NCI-H526 (cell line): ENCODE measurements at places on chromosomes 3 and 15.

GRCh38 chr3:22609139-22609538, 594.0 kb upstream of the UBE2E2 start:
- no peak for DNase-seq

DNA sequence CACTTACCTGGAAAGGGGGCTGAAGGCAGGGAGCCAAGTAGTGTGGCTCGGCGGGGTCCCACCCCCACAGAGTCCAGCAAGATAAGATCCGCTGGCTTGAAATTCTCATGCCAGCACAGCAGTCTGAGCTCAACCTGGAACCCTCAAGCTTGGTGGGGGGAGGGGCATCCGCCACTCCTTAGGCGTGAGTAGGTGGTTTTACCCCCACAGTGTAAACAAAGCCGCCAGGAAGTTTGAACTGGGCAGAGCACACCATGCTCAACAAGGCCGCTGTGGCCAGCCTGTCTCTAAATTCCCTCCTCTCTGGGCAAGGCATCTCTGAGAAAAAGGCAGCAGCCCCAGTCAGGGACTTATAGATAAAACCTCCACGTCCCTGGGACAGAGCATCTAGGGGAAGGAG, 156.3 kb downstream of the KBTBD8 start:
- DNase-seq: no peak

DNA sequence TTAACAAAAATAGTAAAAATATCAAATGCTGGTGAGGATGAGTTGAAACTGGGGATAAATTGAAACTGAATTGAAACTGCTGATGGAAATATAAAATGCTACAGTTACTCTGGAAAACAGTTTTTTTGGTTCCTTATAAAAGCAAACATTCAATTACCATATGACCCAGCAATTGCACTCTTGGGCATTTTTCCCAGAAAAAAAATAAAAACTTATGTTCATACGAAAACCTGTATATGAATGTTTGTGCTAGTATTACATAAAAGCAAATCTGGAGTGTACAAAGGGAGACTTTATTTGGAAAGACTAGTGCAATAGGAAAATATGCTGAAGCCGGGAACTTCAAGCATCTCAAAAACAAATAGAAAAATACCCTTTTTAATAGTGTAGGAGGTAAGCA, 857.9 kb upstream of the CADM2 start:
- no peak for DNase-seq

DNA sequence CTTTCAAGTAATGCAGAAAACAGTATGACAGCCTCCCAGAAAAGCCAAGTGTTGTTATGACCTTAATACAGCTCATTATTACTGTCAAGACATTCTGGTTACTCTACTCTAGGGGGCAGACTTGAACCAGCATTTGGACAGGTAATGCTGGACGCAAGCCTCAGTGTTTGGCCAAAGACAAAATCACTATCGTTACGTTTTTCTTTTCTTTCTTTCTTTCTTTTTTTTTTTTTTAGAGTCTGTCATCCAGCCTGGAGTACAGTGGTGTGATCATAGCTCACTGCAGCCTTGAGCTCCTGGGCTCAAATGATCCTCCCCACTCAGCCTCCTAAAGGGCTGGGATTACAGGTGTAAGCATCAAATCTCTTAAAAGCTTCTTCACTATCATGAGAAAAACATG, 29.4 kb upstream of the TMEM45A start:
- peak; percentile 73 for DNase-seq

DNA sequence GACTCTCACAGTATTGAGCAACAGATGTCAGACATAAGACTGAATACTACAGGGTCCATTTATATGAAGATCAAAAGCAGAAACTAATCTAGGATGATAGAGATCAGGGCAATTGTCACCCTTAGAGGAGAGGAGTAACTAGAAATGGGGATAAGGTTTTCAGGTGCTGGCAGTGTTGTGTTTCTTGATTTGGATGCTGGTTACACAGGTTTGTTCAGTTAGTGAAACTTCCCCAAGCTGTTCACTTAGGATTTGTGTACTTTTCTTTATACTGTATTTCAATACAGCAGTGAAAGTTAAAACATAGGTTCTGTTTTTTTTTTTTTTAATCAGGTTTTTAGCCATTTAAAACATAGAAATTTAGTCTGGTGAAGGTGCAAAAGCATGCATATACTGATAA, 39.1 kb upstream of the CMTM7 start:
- DNase-seq: peak; percentile 2

DNA sequence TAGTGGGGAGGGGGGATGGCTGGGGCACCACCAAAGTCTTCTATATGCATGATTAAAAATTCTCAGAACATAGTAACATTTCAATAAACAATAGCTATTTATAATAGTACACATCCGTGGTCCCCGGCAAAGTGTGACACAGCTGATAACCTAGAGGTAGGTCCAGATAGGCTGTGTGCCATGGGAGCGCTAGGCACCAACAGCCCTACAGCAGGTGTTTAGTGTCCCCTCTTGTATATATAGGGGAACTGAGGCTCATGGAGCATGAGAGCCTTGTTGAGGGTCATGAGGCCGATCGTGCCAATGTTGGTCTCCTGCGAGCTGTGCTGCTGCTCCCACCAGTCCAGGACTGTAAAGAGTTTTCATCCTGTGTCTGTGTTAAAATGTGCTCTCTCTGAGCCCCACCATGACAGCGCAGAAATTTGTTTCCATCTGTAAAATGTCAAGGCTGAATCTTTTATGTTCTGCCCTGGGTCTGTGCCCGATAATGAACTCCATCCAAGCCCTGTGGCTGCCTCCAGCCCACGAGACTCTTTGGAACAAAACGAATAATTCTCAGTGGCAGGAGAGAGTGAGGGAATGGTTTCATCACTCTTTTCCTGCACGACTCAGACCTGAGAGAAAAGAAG, 14.5 kb downstream of the TMEM158 start:
- no peak for DNase-seq

GRCh38 chr3:134654031-134654430, 3.2 kb upstream of the KY start:
- no peak for DNase-seq

- DNase-seq: no peak
These were observed 40.8 kb downstream of the DPH6 start for GRCh38 chr15:35505141-35505540.

DNA sequence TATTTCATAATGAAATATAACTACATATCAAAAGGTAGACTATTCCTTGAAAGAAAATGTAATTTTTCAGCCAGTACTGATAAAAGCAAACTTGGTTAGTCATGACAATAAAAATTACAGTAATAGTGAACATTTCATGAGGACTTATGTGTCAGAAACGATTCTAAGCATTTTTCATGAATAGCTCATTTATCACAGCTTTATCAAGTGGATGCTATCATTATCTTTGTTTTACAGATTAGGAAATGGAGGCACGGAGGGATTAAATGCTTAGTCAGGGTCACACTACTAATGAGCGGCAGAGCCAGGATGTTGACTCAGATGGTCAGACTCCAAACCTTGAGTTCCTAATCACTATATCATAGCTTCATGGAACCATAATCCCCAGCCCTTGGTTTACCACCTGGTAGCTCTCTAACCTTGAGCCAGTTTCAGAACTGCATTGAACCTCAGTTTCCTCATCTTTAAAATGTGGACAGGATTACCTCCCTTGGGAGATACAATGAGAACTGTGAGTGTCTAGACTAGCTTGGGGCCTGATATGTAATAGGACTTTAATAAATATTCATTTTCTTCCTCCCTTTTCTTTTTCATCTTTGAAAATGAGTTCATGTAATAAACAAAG, 85.4 kb downstream of the TNIK start:
- no peak for DNase-seq

DNA sequence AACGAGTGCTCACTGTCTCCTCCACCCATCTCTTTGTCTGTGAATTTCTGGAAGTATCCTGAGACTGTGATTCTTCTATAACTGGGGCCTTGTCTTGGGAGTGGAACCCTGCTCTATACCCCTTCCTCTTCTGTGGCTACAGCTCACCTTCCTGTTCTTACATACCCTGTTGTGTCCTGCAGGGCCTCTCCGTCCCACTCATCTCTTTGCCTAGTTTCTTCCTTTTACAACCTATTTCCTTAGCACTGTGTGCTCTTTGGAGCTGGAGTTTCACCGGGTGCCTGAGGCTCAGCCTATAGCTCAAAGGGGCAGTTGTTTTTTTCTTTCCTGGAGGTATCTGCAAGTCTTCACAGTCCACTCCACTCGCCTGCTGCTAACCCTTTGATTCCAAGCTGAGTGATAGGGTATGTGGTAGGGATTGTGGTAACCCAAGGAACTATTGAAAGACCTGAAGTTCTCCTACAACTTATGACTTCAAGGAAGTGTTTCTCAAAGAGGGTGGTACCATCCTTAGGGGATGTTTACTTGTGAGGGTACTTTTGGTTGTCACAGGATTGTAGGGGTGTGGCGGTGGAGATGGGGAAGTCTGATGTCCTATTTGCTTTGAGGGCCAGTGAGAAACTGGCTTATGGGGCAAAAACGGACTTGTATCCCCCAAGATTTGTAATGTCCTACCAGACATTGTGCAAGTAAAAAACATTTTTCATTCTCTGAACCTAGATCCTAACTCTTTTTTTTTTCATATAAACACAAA, 66.6 kb upstream of the ARL8B start:
- DNase-seq: no peak

DNA sequence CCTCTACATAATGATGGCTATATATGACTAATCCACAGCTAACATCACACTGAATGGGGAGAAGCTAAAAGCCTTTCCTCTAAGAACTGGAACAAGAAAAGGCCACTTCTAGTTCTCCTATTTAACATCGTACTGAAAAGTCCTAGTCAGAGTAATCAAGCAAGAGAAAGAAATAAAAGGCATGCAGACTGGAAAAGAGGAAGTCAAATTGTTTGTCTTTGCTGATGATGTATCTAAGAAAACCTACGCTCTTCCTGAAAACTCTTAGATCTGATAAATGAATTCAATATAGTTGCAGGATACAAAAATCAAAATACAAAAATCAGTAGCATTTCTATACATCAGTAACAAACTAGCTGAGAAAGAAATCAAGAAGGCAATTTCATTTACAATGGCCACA, 116.9 kb downstream of the TP63 start:
- DNase-seq: no peak

DNA sequence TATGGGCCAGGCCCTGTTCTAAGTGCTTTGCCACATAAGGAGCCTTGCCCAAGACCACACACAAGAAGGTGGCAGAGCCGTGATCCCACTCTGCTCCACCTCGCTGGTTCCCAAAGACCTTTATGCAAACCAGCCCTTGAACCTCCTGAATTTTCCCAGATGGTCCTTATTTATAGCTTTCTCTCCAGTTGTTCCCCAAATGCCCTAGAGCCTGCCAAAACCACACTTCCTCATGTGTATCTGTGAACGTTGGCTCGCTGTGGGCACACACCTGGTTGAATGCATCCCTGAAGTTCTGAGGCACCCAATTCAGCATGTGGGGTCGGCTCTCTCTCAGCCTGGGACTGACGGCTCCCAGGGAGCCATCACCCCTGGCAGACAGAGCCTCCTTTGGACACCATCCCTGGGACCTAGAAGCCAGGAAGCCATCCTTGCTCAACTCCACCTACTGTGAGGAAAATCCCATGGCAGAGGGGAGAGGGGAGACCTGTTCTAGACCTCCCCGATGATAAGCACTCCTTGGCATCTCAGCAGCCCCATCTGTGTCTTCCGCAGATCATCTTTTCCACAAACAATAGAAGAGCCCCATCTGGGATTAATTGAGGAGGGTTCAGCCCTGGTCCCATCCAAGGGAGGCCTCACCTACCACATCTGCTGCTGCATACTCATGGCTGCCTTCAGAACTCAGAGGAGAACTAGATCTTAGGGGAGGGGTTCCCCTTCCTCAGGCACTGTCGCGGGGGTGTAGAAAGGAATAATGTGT, 42.3 kb upstream of the LIMD1 start:
- no peak for DNase-seq

- no peak for DNase-seq
These were observed 36.9 kb downstream of the THRB start for GRCh38 chr3:24457719-24458118.

- peak; percentile 14 for DNase-seq
These were observed 1.4 kb upstream of the DIS3L start for GRCh38 chr15:66291816-66292570.

GRCh38 chr15:81216422-81216821, 19.7 kb downstream of the IL16 start:
- DNase-seq: no peak
